ENCODE measurements at places on chromosomes 5 and 9. TPM values are rescaled to one million over a fixed set of nuclear protein-coding genes. Genes with fewer than 3 reads are reported as not detected.

DNA sequence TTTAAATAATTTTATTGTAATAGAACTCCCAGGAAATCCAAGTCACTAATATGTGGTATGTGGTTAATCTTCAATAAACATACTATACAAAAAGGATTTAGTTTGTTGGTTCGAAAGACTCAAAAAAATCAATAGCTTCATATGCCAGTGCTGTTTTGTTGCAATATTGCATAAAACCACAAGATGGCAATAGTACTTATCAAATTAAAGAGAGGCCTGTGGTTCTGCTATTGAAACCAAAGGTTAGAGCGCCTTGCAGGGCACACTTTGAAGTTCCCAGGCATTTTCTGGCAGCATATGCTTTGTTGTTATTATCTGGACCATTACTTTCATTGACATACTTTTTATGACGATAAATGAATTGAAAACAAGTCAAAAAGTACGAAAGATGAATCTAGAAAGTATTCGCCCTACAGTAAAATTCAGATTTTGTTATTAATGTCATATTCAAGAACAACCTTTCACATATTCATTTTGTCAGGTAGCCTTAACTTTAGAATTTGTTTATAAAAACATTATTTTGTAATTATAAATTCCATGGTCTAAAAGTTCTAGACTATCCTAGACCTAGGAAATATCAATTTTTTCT is 316.3 kb downstream of the MCTP1 start:
- DNase-seq = no peak

GRCh38 chr9:82124090-82124489 is 135.5 kb downstream of the SPATA31D1 start:
- no peak for DNase-seq

HAPLN1 gene
- total RNA-seq = not detected

DNA sequence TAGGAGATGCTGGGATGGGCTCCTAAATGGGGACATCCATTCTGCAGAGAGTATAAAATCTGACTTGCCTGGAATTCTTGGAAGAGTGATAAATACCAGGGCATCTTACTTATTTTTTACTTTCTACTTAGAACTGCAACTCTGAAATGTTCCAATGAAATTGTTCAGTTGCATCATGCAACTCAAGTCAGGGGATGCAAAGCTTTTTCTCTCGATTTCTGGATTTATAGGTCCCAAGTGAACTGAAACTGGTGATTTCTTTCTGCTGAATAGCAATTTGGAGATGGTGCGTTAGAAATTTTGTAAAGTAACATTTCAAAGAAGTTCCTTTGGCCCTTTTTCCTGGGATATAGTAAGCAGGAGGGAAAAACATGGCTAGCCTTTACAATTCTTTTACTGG is 238.4 kb upstream of the CD180 start:
- DNase-seq = no peak

MLANA gene
- total RNA-seq = not detected

CDO1 gene
- 130 TPM for total RNA-seq

CAMK2A gene
- total RNA-seq = not detected

FRMD3 gene
- 0.53 TPM for total RNA-seq

GRCh38 chr5:135930029-135930948 is 24.5 kb downstream of the LECT2 start:
- DNase-seq = no peak

GRIN1 gene
- total RNA-seq = not detected

- DNase-seq = no peak
Measured at GRCh38 chr5:91591076-91591475, 208.0 kb upstream of the ARRDC3 start.

GRCh38 chr9:125755340-125755739 is 8.2 kb downstream of the PBX3 start:
- DNase-seq = no peak

DNA sequence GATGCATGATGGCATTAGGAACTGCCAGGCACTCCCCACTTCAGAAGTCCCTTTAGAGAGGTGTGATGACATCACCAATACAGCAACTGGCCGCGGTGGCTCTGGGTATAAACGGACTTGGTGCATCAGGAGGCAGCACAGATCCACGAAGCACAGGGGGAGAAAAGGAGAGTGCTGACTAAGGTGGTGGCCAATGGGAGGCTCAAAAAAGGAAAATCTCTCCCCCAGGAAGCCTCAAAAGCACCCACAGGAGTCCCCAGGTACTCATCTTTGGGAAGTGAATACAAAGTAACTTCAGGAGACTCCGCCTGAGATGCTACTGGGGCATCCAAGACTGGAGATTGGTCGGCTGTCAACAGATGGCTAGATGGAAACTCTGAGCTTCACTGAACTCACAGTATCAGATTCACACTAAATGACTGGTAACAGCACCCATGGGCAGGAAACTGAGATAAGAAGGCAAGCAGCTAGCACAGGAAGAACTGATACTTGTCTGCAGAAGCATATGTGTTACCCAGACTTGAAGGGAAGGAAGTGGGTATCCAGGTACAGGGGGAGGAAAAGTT is 7.6 kb downstream of the TTC39B start:
- DNase-seq = no peak

- DNase-seq = no peak
Measured at GRCh38 chr9:72926506-72926905, 26.3 kb downstream of the ALDH1A1 start.

DNA sequence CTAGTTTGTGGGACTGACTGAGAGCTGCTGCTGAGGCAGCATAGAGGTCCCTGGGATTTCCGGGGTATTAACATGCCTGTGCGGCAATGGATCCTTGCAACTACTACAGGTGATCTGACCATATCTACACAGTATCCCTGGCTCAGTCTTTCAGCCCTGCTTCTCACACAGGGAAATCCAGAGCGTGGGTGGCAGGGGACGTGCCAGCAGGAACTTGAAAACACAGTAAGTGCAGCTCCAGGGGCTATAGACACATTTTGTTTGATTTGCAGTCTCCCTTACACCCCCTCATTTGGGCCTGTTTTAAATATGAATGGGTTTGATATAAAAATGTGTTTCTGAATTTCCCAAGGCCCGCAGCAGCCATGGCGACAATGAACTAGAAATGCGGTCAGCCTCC is 209.5 kb downstream of the DCP2 start:
- no peak for DNase-seq

- no peak for DNase-seq
Measured at GRCh38 chr5:173831196-173831914, 56.8 kb upstream of the CPEB4 start.

DNA sequence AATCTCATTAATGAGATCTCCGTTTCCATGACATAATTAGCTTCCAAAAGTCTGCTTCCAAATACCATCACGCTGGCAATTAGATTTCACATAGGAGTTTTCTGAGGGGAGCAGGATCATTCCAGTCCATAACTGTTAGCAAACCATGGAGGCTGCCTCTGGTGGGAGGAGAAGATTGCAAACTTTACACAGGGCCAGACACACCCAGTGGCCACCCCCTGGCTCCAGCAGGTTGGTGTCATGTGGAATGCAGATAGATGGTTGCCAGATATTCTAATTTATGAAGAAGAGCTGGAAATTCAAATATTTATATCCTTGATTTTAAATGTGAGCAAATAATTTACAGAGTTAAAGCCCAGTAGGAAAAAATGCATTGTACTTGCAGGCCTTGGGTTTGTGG is 164.2 kb downstream of the ICE1 start:
- DNase-seq = no peak

GOLPH3 gene
- total RNA-seq = 66.6 TPM

DNA sequence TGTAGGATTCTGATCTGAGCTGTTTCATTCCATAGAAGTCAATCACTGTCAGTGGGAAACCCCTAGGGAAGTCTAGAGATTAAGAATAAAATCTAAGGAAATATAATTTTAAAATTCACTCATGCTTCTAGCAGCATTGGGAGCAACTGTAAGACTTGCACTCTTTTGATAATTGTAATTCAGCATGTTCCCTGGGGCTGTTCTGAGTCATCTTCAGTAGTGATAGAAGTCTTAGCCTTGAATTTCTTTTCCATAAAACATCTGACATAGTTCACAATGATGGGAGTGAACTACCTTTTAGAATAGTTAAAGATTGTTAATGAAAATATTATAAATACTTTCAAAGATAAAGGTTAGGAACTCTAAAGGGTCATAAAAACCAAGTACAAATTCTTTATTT is 935.8 kb downstream of the DTWD2 start:
- DNase-seq = no peak

- no peak for DNase-seq
Measured at GRCh38 chr5:43208658-43209057, 16.6 kb downstream of the NIM1K start.

- no peak for DNase-seq
Measured at GRCh38 chr5:4019841-4020240, 424.2 kb downstream of the IRX1 start.

- DNase-seq = peak; percentile 64
Measured at GRCh38 chr9:33082538-33083326, 6.3 kb upstream of the SMU1 start.

CREB3 gene
- 13.9 TPM for total RNA-seq

- DNase-seq = no peak
Measured at GRCh38 chr5:95162231-95162992, 122.5 kb downstream of the MCTP1 start.

CDX1 gene
- total RNA-seq = 0.15 TPM

- DNase-seq = no peak
Measured at GRCh38 chr9:116055536-116055935, 98.1 kb upstream of the PAPPA start.

DNA sequence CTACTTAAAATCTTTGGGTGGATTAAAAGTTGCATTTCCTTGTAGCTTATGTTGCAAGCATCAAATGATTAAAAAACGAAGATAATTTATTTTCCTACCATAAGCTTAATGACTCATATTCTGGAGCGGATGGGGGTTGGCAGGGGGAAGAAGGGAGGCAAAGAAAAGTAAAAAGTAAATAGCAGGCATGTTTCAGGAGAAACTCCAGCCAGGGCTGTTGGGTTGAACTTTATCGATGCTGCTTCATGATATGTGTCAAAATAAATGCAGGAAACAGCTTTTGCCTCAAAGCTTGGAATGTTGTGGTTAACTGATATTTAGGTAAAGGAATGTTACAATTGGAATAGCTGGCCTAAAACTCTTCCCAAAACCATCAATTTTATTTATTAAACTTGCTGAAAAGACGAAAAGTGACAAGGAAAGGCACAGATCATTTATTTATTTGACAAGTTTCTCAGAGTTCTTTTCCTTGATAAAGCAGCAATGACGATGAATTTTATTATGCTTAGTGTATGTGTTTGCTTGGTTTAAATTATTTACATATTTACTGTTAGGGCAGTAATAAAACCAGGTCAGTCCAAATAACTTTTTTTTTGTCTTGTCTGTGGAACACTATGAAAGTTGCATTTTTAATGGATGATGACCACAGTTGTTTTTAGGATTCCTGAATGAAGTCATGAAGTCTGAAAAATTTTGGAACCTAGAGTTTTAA is 177.9 kb downstream of the PCSK1 start:
- no peak for DNase-seq

- no peak for DNase-seq
Measured at GRCh38 chr5:159658266-159658925, 257.9 kb upstream of the ADRA1B start.

LHX6 gene
- total RNA-seq = 0.20 TPM
